ENCODE measurements at places on chromosomes 7 and 10.

- DNase-seq: no peak
These were observed 65.1 kb downstream of the CAMK1D start for GRCh38 chr10:12414278-12414989.

- no peak for DNase-seq
These were observed 13.7 kb upstream of the GPR141 start for GRCh38 chr7:37669818-37670217.

GRCh38 chr10:63265222-63265617, 132.1 kb downstream of the NRBF2 start:
- no peak for DNase-seq

DNA sequence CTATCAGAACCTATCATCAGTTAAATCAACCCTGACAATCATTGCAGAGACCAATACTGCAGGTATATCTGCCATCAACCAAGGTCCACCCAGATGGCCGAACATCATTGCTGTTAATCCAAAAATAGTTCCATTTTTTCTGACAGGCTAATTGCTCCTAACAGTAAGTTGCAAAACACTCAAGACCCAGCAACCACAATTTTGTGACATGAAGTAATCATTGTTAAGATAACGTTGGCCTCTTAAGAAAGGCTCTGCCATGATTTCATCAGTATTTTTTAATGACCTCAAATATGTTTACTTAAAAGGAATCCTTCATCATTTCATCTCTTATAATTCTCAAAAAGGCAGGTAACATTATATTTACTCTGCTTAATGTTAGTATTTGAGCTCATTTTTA, 553.4 kb upstream of the POM121L12 start:
- DNase-seq: no peak

- peak; percentile 29 for DNase-seq
These were observed 386.8 kb upstream of the POT1 start for GRCh38 chr7:125316466-125316865.

- no peak for DNase-seq
These were observed 165.1 kb downstream of the HGF start for GRCh38 chr7:81604808-81605174.

DNA sequence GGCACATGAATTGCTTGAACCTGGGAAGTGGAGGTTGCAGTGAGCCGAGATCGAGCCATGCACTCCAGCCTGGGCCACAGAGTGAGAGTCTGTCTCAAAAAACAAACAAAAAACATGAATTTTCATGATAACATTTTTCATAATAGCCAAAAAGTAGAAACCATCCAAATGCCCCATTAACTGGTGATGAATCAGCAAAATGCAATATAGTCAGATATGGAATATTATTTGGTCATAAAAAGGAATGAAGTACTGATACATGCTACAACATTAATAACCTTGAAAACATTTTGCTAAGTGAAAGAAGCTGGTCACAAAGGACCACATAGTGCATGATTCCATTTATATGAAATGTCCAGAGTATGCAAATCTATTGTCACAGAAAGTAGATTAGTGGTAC, 24.5 kb upstream of the VCL start:
- no peak for DNase-seq

GRCh38 chr10:99403674-99404073, 26.8 kb downstream of the GOT1 start:
- DNase-seq: no peak

DNA sequence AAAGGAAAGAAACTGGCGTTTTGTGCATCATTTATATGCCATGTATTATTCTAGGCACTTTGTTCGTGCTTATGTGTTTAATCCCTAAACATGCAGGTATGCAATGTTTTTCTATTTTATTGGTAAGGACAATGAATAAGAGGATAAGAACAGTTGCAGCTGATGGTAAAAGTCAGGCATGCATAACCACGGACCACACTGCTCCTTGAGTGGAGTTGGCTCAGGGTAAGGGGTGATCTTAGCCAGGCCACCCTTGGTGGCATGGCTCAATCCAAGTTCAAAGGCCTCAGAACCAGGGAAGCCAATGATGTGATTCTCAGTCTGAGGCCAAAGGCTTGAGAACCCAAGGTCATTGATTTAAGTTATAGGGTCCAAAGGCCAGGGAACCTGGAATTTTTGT, 1068.1 kb downstream of the NRG3 start:
- DNase-seq: no peak

GRCh38 chr10:30857803-30858202, 173.9 kb downstream of the ZNF438 start:
- DNase-seq: no peak

- DNase-seq: peak; percentile 67
These were observed 52.8 kb downstream of the NRF1 start for GRCh38 chr7:129664029-129665012.

DNA sequence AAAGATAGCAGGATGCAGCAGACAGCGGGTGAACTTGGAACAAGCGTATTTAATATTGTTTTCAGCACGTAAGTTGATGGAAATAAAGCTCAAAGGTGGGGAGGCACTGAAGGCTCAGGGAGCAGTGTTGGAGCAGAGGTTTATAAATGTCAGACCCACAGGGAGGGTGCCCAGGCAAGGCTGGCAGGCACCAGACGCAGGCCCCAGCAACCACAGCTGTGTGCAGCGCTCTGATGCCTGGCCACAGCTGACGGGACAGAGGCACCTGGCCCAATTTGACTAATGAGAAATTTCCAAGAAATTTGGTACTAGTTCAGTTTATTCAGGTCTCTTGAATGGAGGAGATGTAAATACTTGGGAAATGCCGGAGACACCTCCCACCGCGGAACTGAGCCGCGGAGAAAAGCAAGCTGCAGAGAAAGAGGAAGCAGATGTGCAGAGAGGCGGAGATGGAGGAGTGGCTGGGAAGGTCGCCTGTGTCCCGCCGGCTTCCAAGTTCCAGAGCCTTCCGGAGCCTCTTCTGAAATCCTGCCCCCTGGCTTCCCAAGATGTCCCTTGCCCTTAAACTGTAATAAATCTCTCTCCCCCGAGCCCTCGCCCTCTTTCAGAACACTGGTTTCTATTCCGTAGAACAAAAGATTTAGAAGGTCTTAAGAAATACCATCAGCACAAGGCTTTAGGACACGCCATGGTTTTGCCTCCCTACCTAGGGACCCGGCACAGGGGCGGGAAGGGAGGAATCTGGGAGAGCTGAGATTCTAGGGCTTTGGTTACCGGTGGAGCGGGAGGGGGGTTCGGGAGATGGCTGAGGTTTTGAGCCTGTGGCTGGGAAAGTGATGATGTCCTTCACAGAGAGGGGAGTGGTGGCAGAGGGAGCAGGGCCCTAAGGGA, 38.4 kb upstream of the PLXNA4 start:
- DNase-seq: no peak
